ENCODE measurements at places on chromosomes 12 and 14.

DNA sequence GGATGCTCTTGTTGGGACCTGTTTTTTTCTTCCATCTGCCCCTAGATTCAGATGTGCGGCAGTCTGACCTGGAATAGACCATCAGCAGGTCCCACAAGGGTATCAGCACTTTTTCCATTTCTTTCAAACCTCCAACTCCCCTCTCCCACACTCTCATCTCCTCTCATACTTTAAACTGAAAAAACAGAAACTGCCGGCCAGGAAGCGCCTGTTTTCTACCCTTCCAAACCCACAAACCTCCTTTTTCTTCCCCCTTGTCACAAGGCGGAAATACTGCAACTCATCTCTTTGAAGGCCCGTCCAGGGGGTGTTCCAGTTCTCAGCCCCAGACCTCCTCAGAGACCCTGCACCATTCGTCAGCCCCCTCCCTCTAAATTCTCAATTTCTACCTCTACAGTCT lies 62.5 kb upstream of the FKBP4 start:
- no peak for DNase-seq

DNA sequence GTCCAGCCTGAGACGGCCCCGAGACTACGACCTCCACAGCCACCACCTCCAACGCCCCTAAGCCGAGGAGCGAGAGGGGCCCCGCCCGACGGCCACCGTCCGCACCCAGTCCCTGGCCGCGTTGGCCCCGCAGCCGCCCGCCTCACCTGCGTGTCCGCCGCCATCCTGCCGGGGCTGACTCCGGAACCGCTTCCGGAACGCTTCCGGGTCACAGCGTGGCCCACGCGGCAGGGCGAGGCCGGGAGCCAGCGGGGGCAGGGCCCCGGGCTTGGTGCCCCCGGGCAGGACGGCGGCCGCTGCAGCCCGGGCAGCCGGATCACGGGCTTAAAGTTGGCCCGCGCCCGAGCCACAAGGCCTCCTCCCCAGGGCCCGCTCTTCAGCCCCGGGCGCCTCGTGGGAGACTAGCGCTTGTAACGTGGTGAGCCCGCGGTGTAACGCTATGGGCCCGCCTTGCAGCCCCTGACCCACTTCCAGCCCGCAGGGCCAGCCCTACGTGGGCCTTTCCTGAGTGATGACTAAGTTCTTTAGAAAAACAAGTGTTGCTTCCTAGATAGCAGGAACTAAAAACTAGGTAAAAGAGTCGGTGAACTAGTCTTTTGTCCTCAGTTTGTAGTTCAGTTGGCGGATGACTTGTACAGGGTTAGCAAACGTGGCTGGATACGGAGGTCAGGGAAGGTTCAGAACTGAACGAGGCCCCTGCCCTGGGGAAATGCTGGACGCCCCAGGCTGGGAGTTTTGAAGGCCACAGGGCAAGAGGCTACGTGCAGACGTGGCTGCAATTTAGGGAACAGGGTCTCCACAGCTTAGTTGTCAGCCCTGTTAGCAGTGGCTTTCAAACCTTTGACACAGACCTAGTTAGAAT lies at the start of gene GCN1:
Gene GCN1, minus strand, starts transcription at position 182 of the 862 bp plus-strand sequence. Its CDS starts 18 bp downstream, at position 164.
- peak; percentile 72 for DNase-seq

GRCh38 chr12:97024393-97024792 lies 117.3 kb downstream of the NEDD1 start:
- DNase-seq, result no peak

DNA sequence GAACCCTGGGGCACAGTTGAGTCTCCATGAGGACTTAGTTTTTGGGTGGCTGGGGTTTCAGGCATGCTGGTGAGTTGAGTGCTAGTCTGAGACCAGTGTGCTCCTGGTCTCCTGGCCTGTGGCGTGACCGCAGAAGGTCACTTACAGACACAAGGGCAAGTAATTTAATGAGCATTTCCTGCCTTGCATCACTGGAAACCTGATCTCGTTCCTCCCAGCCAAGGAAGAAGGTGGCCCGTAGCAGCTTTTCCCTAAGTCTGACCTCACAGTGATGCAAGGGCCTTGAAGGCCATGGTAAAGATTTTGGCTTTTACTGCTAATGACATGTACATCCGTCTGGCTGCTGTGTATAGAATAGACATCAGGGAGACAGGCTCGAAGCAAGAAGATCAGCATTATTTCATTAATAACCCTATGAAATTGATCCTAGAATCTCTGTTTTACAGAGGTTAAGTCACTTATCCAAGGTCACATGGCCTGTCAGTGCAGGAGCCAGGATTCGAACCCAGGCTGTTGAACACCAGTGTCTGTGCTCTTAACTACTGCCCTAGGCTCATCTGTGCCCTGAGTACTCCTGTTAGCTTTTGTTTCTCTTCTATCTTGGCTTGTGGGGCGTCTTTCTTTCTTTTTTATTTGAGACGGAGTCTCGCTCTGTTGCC lies 4.6 kb downstream of the TMEM120B start:
- no peak for DNase-seq

- DNase-seq, result peak; percentile 12
Observed at GRCh38 chr14:87049950-87050349, 943.0 kb downstream of the GALC start.

GRCh38 chr12:89187507-89187906 lies 164.8 kb downstream of the DUSP6 start:
- DNase-seq, result no peak

GRCh38 chr12:58668233-58668632 lies 252.1 kb downstream of the LRIG3 start:
- DNase-seq, result no peak

- no peak for DNase-seq
Observed at GRCh38 chr14:66859063-66859671, 330.1 kb upstream of the GARIN2 start.

DNA sequence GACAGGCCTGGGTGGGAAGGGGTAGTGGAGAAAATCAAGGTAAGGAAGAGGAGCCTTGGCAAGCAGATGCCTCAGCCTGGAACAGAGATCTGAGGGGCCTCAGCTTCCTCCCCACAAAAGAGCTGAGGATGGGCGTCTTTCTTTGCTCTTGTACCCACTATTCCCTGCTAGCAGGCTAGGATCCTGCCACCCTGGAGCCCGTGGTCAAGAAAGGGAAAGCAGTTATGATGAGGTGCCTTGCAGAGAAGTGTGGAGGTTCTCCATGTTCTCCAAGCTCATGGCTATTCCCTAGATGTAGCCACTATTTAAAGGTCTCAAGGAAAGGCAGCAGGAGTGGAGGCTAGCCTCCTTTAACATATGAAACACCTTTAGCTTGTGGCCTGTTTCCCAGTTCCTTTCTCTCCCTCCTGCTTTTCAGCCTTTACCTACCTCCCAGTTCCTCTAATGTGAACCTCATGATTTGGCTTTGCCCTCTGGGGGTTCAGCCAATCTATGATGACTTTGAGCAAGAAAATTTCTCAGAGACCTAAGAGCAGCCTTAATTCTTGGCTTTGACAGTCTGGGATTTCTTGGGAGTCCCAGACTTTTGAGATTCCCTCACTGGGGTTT lies 1.1 kb downstream of the IKZF4 start:
- DNase-seq, result no peak

Data from HuH-7 (cell line).